AG04450 (cell line): ENCODE measurements at places on chromosomes 13 and 19.

DNA sequence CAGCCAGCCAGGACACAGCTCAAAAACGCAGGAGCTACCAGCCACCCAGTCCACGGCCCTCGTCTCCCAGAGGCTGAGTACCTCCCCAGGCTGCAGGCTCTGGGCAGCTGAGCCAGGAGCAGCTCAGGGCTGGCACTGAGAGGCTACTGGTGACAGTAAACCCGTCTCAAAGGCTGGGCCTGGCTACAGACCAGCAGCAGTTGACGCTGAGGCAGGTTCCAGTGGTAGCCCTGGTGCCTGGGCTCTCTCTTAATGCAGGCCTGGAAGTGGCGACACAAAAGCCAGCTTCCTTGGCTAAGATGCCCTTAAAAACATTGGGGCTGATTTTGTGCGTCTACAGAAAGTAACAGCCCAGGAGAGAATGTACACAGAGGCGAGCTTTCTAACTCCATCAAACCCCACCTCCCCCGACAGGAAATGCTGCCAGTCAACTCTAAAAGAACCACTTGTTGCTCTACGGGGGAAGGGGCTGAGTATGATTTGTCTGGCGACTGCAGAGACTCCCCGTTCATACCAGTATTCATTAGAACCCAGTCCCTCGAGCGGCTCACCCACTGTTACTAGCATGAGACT lies 126.3 kb downstream of the STK24 start:
- DNase-seq: no peak

DNA sequence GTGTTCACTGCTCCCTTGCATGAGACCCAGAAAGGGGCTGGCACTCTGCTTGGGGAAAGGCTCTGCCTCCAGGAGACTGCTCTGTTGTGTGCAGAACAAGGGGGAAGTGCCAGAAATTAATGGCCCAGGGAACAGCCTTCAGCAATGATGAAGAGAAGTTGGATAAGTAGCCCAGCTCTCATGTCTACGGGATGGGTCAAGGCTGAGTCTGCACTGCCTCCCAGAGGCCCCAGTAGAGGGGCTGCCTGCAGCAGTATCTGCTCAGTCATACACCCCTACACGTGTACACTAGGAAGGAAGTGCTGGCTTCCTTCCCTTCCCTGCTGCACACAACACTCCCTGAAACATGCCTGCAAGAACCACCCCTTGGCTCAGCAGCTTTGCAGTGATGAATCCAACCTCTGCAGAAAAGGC lies 54.6 kb upstream of the URI1 start:
- no peak for DNase-seq

GRCh38 chr13:74046431-74046830 lies 87.8 kb downstream of the KLF12 start:
- DNase-seq: no peak

DNA sequence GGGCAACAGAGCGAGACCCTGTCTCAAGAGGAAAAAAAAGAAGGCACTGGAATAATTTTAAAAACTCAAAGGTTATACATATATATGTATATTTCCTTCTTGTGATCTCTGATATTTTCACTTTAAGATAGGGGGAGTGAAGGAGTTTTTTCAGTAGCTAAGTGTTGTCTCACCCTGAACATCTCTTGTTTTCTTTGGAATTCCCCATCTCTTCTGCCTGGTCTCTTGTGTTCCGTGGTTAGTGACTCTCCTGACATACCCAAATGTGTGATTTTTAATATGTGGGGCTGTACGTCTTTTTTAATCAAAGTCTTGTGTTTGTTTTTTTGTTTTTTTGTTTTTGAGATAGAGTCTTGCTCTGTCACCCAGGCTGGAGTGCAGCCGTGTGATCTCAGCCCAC lies 15.3 kb upstream of the KCTD4 start:
- DNase-seq: no peak

DNA sequence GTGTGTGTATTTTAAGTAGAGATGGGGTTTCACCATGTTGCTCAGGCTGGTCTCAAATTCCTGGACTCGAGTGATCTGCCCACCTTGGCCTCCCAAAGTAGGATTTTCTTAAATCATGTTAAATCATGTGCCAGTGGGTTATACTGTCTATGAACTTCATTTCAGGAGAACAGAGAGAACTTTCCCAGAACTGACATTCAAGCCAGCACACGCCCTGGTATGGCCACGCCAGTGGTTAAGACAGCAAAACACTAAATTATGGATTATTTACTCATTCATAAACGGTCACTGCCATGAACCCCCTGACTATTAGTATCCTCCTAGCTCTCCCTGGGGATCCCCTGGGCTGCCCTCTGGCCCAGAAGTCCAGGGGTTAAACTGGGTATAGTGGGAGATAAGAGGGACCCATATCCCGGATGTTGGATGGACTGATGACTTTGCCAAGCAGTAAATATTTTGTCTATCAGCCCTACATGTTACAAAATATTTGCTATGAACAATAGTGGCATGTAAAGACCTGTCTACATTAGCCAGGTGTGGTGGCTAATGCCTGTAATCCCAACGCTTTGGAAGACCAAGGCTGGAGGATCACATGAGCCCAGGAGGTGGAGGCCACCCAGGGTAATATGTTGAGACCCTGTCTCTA lies 16.1 kb upstream of the STRN4 start:
- DNase-seq: no peak

DNA sequence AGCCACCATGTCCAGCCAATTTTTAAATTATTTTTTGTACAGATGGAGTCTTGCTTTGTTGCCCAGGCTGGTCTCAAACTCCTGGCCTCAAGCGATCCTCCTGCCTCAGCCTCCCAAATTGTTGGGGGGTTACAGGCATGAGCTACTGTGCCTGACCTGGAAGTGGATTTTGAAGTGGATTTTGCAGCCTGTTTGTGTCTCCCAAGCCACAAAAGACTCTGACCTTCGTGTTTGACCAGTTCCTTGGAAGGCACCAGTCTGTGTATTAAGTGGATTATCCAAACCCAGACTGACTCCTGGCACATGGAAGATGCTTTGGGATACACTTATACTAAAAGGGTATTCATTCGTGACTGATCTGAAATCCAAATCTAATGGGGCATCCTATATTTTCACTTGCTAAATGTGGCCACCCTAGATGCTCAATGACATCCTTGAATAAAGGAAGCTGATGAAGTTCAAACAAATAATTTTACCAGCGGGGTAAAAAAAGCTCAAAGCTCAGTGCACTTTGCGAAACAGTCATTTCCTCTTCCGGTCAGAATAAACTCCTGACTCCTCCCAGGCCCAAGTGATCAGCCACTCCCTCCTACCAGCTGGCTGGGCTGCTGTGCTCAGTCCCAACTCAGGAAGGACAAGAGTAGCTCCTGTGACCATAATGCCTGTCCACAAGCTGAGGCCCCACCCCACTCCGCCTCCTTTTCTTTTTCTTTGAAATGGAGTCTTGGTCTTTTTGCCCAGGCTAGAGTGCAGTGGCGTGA lies 32.6 kb upstream of the GATAD2A start:
- no peak for DNase-seq

GRCh38 chr19:1492474-1493006 lies 1.6 kb downstream of the REEP6 start:
- no peak for DNase-seq

DNA sequence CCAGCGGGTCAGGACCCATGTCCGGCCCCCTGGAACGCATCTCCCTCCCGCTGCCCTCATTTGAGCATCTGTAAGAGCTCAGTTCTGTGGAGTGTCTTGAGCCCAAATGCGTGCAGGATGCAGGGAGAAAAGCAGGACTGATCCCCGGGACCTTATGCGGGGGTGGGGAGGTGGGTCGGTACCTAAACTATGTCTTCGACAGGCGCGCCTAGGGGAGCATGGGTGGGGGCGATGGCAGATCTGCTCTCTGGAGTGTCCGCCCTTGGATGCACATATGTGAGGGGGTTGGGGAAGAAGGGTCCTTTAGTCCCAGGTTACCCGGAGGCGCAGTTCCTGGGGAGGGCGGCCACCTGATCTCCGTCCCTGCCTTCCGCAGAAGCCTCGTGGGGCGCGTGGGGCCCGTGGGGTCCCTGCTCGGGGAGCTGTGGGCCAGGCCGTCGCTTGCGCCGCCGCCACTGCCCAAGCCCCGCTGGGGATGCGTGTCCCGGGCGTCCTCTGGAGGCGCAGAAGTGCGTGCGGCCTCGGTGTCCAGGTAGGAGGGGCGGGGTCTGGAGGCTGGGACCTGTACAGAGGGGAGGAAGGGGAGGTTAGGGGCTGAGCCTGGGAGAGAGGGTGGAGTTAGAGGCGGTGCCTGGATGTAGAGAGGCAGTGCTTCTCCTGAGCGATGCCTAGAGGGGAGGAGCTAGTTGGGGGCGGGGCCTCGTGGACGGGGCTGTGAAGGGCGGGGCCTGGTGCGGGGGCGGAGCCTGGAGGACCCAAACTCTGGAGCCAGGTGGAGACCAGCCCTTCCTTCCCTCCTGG lies 2.9 kb downstream of the CILP2 start:
- no peak for DNase-seq

GRCh38 chr13:76503766-76504165 lies 382.4 kb downstream of the KCTD12 start:
- no peak for DNase-seq
